ENCODE measurements at places on chromosomes 11 and 22.

DNA sequence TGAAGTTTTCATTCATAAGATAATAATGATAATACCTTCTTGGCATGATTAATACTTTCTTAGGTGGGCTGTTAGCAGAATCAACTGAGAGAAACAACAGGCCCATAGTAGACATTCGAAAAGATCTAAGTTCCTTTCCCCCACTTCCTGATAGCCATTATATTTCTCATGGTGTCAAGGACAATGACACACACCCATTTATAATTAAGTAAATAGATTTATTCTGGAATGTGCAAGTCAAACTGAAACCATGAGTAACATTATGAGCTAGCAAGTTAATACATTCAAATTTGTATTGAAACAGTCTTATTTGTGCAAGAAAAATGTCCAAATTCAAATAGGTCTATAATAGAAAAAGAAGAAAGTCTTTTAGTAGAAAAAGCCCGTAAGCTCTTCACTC lies 301.1 kb downstream of the GUCY1A2 start:
- no peak for DNase-seq

DNA sequence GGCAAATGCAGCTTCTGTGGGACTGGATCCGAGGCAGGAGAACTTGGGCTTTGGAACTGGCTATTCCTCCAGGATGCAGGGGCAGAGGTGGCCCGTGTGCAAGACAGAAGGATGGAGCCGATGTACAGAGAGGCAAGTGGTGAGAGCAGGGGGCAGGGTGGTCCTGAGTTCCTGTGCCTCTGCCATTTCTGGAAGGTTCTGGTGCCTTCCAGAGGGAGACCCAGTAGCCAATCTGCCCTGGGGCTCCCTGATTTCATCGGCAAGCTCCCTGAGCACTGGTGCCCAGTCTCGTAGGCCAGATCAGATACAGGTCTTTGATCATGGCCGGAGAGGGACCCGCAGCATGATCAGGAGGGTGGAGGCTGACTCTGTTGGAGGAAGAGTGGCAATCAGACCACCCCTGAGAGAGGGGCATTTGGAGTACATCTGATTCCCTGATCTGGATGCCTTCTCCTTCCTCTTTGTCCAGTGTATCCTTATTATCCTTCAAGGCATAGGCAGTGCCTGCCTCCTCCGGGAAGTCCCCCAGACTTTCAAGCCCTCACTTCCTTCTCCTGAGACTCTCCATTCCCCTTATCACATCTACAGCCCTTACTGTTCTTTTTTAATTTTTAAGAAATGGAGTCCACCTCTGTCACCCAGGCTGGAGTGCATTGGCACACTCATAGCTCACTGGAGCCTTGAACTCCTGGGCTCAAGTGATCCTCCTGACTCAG lies 9.7 kb downstream of the MRGPRD start:
- no peak for DNase-seq

- no peak for DNase-seq
Observed at GRCh38 chr11:118661425-118662301, 17.8 kb downstream of the TREH start.

DNA sequence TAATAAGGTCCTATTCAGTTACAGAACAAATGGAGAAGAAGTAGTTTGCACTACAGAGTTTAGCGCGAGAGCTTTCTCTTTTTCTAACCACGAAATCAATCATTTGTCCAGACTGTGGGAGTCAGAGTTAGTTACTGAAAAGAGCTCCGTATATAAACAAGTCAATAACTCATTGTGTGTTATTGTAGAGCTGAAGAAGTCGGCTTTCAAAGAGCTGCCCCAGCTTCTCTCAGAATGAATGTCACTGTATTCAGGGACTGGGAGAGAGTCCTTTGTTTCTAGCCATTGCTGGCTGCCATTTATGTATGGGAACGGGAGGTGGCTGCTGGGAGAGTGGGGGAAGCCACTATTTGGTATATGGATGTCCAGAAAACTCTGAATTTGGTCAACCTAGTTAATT lies 227.8 kb downstream of the DCDC1 start:
- no peak for DNase-seq

DNA sequence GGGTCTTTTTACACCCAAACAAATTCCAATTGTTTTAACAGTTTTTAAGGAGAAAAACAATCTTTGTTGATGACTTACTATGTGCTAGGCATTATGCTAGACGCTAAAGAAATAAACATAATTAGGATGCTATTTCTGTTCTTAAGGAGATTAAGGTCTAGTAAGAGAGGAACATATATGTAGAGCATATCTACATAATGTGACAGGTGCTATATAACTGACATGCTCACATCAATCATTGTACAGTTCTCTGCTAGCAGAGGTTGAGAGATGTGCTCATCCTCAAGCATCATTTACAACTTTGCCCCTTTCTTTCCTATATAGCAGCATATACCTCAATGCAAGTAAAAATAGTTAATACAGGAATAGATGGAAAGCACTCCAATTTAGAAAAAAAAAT lies 37.5 kb downstream of the PDGFD start:
- no peak for DNase-seq

DNA sequence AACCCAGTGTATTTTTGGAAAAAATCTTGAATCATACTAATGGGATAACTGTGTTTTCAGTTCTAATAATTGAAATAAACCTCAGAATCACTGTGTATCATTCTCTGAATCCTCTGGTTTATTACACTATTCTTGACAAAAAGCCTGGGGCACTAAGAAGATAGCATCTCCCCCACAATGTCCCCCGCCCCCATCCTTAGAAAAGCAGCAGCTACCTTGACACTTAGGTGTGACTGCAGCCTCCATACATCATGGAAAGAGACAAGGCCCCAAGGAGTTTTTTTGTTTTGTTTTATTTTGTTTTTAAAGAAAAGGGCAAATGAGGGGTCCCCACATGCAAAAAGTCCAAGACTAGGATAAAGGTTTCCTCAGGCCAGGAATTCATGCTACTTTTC lies 124.8 kb downstream of the APOL5 start:
- no peak for DNase-seq

DNA sequence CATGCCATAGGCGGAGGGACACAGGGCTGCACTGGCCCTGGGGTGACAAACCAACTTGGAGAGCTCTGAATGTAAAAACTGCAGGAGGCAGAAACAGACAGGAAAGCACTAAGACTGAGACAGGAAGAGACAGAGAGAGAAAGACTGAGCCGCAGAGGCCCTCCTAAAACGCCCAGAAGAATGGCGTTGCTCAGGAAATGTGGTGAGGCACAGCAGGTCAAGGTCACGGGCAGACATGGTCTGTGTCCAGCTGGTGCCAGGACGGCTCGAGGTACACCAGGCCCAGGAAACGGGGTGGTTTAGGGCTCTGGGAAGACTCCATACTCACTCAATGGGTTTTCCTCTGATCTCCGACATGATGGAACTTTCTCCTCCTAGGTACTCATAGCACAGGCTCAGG lies 29.1 kb downstream of the MAFF start:
- DNase-seq: no peak

GRCh38 chr11:87394924-87395323 lies 357.2 kb downstream of the TMEM135 start:
- DNase-seq: no peak

GRCh38 chr22:43167001-43167589 lies 15.7 kb downstream of the TSPO start:
- DNase-seq: no peak

DNA sequence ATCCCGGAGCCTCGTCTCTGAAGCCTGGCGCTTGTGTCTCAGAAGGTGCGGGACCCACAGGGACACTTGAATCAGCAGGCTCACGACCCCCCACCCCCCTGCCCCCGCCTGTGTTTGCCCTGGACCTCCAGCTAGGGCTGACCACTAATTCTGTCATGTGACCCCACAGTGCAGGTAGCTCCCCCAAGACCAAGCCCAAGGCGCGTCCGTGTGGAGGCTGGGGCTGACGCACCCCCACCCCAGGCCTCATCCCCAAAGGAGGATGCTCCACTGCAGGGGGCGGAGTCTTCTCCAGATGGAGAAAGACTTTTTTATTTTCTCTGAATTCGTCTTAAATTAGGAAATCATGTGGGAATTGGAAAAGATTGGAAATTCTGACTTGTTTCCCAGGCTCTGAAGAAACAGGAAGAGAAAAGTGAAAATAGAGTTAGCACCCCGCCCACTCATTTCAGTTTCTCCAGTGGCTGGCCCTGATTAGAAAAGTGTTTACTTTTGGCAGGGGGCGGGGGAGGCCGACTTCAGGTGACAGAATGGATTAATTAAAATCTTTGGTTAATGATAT lies 1.0 kb upstream of the RELA start:
- peak; percentile 61 for DNase-seq

DNA sequence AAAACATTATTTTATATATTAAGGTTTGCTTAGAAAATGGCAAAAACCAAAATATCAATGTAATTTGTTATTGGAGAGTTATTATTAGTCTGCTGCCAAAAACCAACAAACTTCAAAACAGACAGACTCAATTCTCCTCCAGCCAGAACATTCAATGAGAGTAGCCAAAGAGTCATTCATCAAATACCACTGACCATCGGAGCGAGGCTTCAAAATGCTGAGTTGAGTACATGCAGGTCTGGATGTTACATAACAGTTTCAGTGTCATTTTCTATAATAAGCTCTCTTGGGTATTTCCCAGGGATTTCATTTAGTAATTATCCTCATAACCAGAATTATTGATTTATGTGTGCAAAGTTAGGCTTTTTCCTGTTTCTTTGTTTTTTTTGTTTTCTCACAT lies 42.6 kb downstream of the CHST1 start:
- DNase-seq: no peak

GRCh38 chr11:102955624-102956023 lies at the start of gene MMP13:
Gene MMP13 (minus strand): TSS chr11:102955732. CDS start chr11:102955705, 27 bp downstream.
- no peak for DNase-seq

DNA sequence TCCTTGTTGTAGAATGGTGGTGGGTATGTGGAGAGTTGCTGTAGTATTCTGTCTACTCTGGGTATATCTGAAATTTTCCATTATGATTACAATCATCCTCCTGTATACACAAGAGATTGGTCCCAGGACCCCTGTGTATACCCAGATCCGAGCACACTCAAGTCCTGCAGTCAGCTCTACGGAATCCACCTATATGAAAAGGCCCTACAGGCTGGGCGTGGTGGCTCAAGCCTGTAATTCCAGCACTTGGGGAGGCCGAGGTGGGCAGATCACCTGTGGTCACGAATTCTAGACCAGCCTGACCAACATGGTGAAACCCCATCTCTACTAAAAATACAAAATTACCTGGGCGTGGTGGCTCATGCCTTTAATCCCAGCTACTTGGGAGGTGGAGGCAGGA lies 17.2 kb downstream of the PARVA start:
- no peak for DNase-seq

DNA sequence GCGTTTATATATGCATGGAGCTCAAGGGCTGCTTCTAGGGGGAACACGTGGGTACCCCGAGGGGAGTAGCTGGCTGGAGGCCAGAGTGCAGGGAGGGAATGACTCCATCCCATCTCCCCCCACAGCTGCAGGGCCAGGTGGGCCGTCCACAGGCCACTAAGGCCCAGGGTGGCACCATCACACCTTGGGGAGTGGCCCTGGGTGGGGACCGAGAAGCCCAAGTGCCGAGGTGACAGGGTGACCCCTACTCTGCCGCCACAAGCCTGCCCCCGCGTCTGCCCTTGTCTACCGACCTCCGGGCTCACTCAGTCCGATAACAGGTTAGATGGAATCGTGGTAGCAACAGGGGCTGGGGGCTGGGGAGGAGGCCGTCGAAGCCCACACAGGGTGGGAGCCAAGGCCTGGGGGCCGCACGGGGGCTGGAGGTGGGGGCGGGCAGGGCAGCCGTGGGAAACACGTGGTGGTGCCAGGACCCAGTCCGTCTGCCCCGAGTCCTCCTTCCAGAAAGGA lies 125.7 kb downstream of the KCNQ1OT1 start:
- DNase-seq: no peak

DNA sequence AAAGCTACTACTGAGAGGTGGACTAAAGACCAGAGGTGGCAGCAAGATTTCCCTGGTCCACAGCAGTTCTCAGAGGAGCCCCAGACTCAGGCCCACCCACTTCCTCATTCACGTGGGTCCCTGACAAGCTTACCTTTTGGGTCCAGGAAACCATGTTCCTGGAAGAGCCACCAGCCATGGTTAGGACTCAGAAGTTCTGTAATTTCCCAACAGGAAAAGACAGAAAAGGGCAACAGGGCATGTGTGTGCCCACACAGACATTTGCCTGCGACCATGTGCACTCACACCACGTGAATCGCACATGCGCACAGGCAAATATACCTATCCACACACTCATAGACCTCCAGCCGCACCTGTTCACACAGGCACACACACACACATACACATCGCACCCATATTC lies 42.9 kb downstream of the LRRC32 start:
- no peak for DNase-seq

DNA sequence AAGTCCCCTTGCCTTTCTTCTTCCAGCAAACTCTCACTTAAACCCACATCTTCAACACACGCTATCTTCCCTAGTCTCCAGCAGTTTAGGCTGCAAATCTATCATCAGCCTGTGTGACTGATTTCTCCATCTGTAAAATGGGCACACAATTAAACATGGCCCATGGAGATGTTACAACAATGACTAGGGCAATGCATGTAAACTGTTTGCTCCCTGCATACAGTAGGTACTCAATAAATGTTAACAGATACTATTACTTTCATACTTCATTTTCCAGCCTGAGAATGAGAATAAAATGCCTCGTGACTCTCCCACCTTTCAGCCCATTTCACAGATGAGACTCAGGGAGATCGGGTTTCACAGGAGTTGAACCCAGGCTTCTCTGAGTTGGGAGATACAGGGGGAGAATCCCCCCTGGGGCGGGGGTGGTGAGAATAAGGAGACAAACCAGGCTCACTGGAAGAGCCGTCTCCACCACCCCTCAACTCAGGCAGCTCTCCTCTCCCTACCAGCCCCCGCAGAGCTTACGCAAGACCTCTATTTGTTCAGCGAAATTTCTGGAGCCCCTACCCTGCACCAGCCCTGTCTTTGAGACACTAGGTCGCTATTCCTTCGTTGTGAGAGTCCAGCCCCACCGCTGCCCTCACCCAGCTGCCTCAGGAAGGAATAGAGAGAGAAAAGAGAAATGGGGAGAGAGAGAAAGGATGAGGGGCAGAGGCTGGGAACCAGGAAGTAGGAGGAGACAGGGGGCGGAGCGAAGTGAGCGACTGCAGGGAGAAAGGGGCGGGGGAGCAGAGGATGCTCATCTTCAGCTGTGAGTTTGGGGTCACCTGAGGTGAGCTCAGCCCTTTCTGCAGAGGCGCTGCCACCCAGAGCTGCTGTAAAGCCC lies 42.1 kb upstream of the KLHL35 start:
- DNase-seq: peak; percentile 43

GRCh38 chr22:50061824-50062355 lies 3.8 kb upstream of the TTLL8 start:
- DNase-seq: no peak
